LHCN-M2 (cell line): ENCODE measurements at places on chromosomes 2 and 18. TPM values are rescaled to one million over a fixed set of nuclear protein-coding genes. Genes with fewer than 3 reads are reported as not detected.

The SLC25A52 gene
- not detected in 2 replicates for total RNA-seq

The MYCN gene
- total RNA-seq, result not detected in 2 replicates

The SLC30A3 gene
- total RNA-seq, result 0.63 TPM in 1 of 2 replicates, not detected in the other

The ZAP70 gene
- total RNA-seq, result 0.40 TPM in 1 of 2 replicates, not detected in the other

The UNC80 gene
- not detected in 2 replicates for total RNA-seq

The ING5 gene
- total RNA-seq, result 22.2 and 24.7 TPM in 2 replicates

The STEAP3 gene
- 39.1 and 42.4 TPM in 2 replicates for total RNA-seq

The DYNAP gene
- not detected in 2 replicates for total RNA-seq

The BCS1L gene
- total RNA-seq, result 38.3 and 50.6 TPM in 2 replicates

The VWA3B gene
- not detected in 2 replicates for total RNA-seq

The KCNK3 gene
- total RNA-seq, result 0.32 TPM in 1 of 2 replicates, not detected in the other

The TRIM43 gene
- not detected in 2 replicates for total RNA-seq

The SLC9A4 gene
- 0.06 TPM in 2 replicates for total RNA-seq

The MGAT4A gene
- total RNA-seq, result 0.17 TPM in 1 of 2 replicates, not detected in the other

The DAW1 gene
- 0.23 and 0.32 TPM in 2 replicates for total RNA-seq

The LIMS4 gene
- total RNA-seq, result 16.4 and 25.9 TPM in 2 replicates

The FTCDNL1 gene
- total RNA-seq, result 0.75 and 0.77 TPM in 2 replicates

The SCN7A gene
- total RNA-seq, result 0.06 TPM in 1 of 2 replicates, not detected in the other

The POTEJ gene
- total RNA-seq, result not detected in 2 replicates

The PLEKHH2 gene
- 1.1 and 2.8 TPM in 2 replicates for total RNA-seq

The MYL1 gene
- total RNA-seq, result 0.34 TPM in 1 of 2 replicates, not detected in the other

The CAVIN2 gene
- 388 and 506 TPM in 2 replicates for total RNA-seq

The AKAIN1 gene
- not detected in 2 replicates for total RNA-seq

The LIMS3 gene
- 4.5 and 20.6 TPM in 2 replicates for total RNA-seq

The AQP12B gene
- not detected in 2 replicates for total RNA-seq

The TSGA10 gene
- 1.5 and 2.5 TPM in 2 replicates for total RNA-seq

The DUSP19 gene
- total RNA-seq, result 2.8 and 3.5 TPM in 2 replicates

The LONRF2 gene
- not detected in 2 replicates for total RNA-seq

The SOCS6 gene
- total RNA-seq, result 20.8 and 21.9 TPM in 2 replicates

The MC4R gene
- not detected in 2 replicates for total RNA-seq

The RAPH1 gene
- total RNA-seq, result 43.1 and 66.0 TPM in 2 replicates

The DLGAP1 gene
- total RNA-seq, result 0.06 and 0.46 TPM in 2 replicates

The GFPT1 gene
- 31.0 and 32.6 TPM in 2 replicates for total RNA-seq

The TRABD2A gene
- 9.7 and 14.8 TPM in 2 replicates for total RNA-seq

The PLA2R1 gene
- total RNA-seq, result 5.3 and 7.1 TPM in 2 replicates

The SLC16A14 gene
- total RNA-seq, result 0.11 TPM in 1 of 2 replicates, not detected in the other

The CD207 gene
- total RNA-seq, result not detected in 2 replicates

The IL36RN gene
- not detected in 2 replicates for total RNA-seq

The SOWAHC gene
- 6.4 and 7.3 TPM in 2 replicates for total RNA-seq

The THADA gene
- total RNA-seq, result 16.4 and 20.2 TPM in 2 replicates

The HJURP gene
- 123 and 124 TPM in 2 replicates for total RNA-seq

The CTAGE1 gene
- not detected in 2 replicates for total RNA-seq

The TUBA3E gene
- total RNA-seq, result 0.29 TPM in 1 of 2 replicates, not detected in the other

The SP140L gene
- 10.8 and 25.4 TPM in 2 replicates for total RNA-seq

The PSD4 gene
- total RNA-seq, result 1.0 and 1.5 TPM in 2 replicates

The SKA1 gene
- total RNA-seq, result 44.1 and 47.3 TPM in 2 replicates

The ZNG1B gene
- 20.8 and 28.1 TPM in 2 replicates for total RNA-seq

The CLIP4 gene
- total RNA-seq, result 31.4 and 38.0 TPM in 2 replicates

The CYP20A1 gene
- 24.8 and 26.1 TPM in 2 replicates for total RNA-seq

The LHCGR gene
- not detected in 2 replicates for total RNA-seq

The ABCB11 gene
- not detected in 2 replicates for total RNA-seq

The DSC2 gene
- total RNA-seq, result not detected in 2 replicates

The MARCHF4 gene
- 1.9 and 2.7 TPM in 2 replicates for total RNA-seq
